SW480 (cell line): ENCODE measurements at places on chromosomes 3 and 15.
A peak's percentile ranks its signal among the peaks of the same experiment; 100 is the strongest.

- no peak for DNase-seq
Observed at GRCh38 chr3:99863588-99863987, 45.9 kb downstream of the CMSS1 start.

GRCh38 chr3:184296616-184297015 lies 2.4 kb upstream of the PSMD2 start:
- DNase-seq: no peak

DNA sequence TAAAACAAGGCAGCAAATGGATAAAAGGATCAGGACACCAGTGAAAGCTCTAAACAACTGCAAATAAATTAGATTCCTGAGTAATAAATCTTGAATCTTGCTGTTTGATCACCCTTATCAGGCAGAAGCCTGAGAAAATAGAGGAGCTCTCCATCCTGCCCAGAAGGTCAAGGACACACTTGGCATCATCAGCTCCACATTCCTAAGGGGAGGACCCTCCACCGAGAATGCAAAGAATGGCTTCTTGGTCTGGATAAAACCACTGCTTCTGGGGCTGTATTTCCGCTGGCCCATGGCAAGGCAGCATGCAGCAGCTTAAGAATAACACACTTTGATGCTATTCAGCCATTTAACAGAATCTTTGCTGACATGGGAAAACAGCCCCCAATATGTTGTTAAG lies 108.9 kb upstream of the TSC22D2 start:
- DNase-seq: no peak

DNA sequence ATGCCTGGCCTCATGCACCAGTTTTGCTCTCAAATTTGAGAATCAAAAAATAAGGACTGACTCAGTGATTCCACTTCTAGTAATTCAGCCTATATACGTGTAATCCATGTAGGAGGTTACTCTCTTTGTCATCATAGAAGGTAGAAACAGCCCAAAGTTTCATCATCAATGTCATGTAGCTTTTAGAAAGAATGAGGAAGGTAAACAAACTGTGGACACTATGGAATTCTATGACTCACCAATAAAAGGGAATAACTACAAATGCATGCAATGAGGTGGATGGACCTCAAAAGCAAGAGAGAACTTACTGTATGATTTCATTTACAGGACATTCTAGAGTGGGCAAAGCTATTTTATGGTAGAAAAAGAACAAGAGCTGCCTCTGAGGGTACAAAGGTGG lies 93.2 kb upstream of the LRIG1 start:
- DNase-seq: peak; percentile 94

- DNase-seq: no peak
Observed at GRCh38 chr15:47334805-47335535, 382.3 kb upstream of the SEMA6D start.

DNA sequence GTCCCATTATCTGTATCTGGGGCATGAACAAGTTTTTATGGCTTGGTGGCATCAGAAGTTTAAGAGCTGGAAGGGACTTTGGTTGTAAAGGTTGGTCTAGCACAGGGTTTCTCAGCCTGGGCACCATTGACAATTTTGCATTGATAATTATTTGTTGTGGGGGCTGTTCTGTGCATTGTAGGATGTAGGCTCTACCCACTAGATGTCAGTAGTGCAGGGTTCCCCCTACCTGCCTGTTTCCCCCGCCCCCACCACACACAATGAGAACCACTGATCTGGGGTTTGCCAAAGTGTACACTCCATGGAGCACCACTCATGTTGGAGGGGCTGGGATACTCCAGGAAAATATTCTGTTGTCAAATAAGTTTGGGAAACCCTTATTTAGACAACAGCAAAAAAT lies 42.7 kb downstream of the PLCL2 start:
- no peak for DNase-seq
